ENCODE measurements at places on chromosomes 7 and 10.

DNA sequence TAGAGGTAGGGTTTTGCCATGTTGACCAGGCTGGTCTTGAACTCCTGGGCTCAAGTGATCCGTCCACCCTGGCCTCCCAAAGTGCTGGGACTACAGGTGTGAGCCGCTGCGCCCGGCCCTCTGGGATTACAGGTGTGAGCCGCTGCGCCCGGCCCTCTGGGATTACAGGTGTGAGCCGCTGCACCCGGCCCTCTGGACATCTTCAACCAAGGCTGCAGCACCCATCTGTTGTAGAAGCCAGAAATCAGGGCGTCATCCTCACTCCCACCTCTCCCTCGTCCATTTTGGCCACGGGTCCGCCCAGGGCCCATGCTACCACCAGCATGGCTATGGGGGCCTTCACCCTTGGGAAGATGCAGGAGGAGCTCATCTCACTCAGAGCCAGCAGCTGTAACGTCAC lies 38.5 kb upstream of the EBF3 start:
- DNase-seq, result no peak

DNA sequence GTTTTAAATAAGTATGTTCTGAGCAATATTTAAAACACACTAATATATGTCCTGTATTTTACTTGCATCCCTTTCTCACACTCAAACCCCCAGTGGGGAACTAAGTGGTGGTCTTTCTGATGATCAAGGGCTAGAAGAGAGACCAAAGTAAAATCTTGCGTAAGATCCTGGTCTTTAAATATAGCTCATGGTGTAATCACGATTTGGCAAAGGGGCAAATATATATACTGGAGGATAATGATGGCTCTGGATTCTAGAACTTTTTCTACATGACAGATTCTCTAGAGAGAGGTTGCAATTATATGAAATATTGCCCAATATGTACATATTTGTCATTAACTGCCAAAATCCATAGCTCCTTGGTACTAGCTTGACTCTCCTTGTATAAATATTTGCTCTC lies 438.3 kb downstream of the NXPH1 start:
- DNase-seq, result no peak

- no peak for DNase-seq
Measured at GRCh38 chr10:131000244-131000643, 311.3 kb downstream of the TCERG1L start.

- DNase-seq, result no peak
Measured at GRCh38 chr10:97520978-97521761, 22.4 kb downstream of the UBTD1 start.

DNA sequence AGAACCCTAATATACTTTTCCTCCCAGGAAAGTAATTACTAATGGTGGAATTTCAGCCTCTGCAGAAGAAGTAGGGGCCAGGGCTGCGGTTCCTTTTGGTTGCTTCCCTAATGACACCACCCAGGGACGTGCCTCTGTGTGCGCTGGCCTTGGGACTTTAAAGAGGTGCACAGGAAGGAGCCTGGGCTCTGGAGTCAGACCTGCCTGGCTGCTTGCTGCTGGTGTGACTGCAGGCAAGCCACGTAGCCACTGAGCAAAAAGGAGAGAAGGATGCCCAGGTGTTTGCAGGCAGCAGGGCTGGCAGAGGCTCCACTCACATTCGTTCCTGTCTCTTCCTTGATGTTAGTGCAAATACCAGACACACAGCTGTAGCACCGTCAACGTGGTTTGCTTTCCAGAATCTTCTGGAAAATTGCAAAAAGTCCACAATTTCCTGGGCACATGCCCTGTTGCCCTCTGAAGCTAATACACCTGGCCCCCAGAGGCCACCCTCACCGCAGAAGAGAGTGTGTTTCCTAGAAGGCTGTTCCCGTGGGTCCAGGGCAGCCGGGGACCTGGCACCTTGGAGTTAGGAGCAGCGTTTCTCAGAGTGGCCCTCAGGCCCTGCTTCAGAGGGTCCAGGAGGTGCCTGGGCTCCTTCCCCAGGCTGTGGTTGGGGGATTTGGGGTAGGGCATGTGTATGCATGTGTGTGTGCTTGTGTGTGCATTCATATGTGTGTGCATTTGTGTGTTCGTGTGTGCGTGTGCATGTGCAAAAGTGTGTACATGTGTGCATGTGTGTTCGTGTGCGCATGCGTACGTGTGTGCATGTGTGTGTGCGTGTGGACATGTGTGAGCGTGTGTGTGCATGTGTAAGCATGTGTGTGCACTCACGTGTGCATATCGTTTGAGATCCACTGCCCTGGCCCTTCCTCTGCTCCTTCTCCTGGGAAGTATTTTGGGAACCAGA lies 12.8 kb upstream of the PRKAG2 start:
- no peak for DNase-seq

DNA sequence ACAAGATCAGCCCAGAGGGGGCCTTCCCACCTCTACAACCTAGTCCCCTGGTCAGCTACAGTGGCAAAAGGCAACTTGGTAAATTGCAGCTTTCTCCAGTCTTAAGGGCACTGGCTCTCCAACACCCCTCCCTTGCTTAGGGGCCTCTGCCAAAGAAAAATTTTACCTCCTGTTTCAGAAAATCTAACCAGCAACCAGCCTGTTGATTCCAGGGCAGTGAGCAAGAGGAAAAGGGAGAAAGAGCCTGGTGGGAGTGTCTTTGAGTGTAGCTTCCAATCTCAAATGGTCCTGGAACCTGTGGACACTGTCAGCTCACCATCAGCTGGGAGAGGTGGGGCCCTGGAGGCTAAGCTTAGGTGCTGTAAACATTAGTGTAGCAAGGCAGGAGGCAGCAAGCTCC lies 22.9 kb downstream of the ACTR1A start:
- no peak for DNase-seq
